ENCODE measurements at places on chromosomes 13 and 19. TPM values are rescaled to one million over a fixed set of nuclear protein-coding genes. Genes with fewer than 3 reads are reported as not detected.

The MTRF1 gene
- 26.7 TPM for total RNA-seq

The ZNF229 gene
- total RNA-seq, result 3.1 TPM

The UBE2L5 gene
- 0.42 TPM for total RNA-seq

The CXCL17 gene
- total RNA-seq, result not detected

The SYDE1 gene
- not detected for total RNA-seq

The TRAPPC5 gene
- 123 TPM for total RNA-seq

The ATP4B gene
- total RNA-seq, result not detected

The TIMM50 gene
- total RNA-seq, result 63.8 TPM

The GPC6 gene
- total RNA-seq, result not detected

The IRS2 gene
- 4.2 TPM for total RNA-seq

The CEACAM3 gene
- total RNA-seq, result not detected

DNA sequence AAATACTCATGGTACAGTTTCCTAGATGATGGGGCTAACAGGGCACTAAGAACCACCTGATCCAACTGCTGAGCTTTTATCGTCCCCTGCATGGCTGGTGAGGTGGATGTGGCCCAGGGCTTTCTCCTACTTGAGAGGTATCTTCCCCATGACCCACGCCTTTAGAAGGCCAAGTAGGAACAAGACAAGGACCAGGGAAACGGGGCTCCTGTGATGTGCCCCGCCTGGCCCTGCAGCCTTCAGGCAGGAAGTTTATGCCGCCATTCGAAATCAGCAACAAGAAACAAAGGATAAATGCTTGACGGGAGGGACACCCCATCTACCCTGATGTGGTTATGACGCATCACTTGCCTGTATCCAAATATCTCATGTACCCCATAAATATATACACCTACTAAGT, 4.1 kb downstream of the NLRP13 start:
- peaks cover 2% of the 10 kb centered on the region for H3K27me3 ChIP-seq
- H3K4me1 ChIP-seq, result no peaks in the 10 kb centered on the region
- H3K4me3 ChIP-seq, result no peak overlapping the region
- DNase-seq, result no peak

DNA sequence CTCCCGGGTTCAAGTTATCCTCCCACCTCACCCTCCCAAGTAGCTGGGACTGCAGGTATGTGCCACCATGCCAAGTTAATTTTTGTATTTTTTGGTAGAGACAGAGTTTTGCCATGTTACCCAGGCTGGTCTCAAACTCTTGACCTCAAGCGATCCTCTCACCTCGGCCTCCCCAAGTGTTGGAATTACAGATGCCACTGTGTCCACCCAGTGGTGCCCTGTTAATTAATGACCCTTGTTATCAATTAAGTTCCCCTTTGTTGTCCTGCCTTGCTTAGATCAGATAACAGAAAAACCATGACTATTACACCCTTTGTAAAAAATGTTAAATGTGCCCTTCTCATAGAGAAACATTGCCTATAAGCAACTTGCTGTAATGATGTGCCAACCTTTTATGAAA, 34.4 kb upstream of the IGFL1 start:
- H3K27ac ChIP-seq, result no peak overlapping the region
- no peak overlapping the region for H3K4me3 ChIP-seq
- H3K4me1 ChIP-seq, result no peaks in the 10 kb centered on the region
- no peaks in the 10 kb centered on the region for H3K36me3 ChIP-seq

GRCh38 chr19:3250675-3251074, 26.2 kb downstream of the CELF5 start:
- no peaks in the 10 kb centered on the region for H3K36me3 ChIP-seq
- no peak for DNase-seq
- H3K27ac ChIP-seq, result no peak overlapping the region
- H3K4me1 ChIP-seq, result no peaks in the 10 kb centered on the region
- H3K4me3 ChIP-seq, result no peak overlapping the region

DNA sequence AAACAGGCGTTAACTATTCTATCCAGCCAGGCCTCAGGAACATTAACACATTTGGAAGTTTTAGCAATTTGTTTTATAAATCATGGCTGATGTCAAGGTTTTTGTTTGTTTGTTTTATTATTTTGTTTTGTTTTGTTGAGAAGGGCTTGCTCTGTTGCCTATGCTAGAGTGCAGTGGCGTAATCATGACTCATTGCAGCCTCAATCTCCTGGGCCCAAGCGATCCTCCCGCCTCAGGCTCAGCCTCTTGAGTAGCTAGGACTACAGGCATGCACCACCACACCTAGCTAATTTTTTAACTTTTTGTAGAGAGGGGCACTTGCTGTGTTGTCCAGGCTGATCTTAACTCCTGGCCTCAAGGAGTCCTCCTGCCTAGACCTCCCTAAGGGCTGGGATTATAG, 28.3 kb downstream of the NUP58 start:
- no peaks in the 10 kb centered on the region for H3K4me1 ChIP-seq
- H3K36me3 ChIP-seq, result peaks cover 82% of the 10 kb centered on the region
- no peak overlapping the region for H3K4me3 ChIP-seq
- no peaks in the 10 kb centered on the region for H3K27me3 ChIP-seq

DNA sequence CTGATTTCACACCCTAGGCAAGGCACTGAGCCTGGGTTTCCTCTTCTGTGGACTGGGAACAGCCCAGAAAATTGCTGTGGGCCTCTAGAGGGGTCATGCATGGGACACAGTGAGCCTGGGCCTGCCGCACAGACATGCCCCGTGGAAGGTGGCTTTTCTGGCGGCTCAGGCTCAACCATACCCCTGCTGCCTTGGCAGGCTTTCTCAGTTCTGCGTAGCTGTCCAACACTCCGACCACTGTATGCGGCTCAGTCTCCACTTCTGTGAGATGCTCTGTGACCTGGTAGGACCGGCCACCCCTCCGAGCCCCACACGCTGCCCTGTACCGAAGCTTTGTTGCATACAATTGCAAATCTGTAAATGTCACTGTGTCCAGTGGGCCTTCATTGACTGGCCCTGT, 126.3 kb downstream of the UQCRFS1 start:
- H3K27ac ChIP-seq, result no peak overlapping the region
- no peaks in the 10 kb centered on the region for H3K36me3 ChIP-seq
- H3K4me1 ChIP-seq, result no peaks in the 10 kb centered on the region
- no peaks in the 10 kb centered on the region for H3K27me3 ChIP-seq

GRCh38 chr19:42273407-42274064, 4.5 kb downstream of the CIC start:
- no peaks in the 10 kb centered on the region for H3K27me3 ChIP-seq
- DNase-seq, result no peak
- no peak overlapping the region for H3K4me3 ChIP-seq
- peaks cover 42% of the 10 kb centered on the region for H3K4me1 ChIP-seq
- no peak overlapping the region for H3K27ac ChIP-seq

- H3K4me3 ChIP-seq, result no peak overlapping the region
- H3K36me3 ChIP-seq, result no peaks in the 10 kb centered on the region
- peaks cover 31% of the 10 kb centered on the region for H3K4me1 ChIP-seq
- peaks cover 67% of the 10 kb centered on the region for H3K27me3 ChIP-seq
These were observed 24.0 kb downstream of the SLC8A2 start for GRCh38 chr19:47447470-47448359.

DNA sequence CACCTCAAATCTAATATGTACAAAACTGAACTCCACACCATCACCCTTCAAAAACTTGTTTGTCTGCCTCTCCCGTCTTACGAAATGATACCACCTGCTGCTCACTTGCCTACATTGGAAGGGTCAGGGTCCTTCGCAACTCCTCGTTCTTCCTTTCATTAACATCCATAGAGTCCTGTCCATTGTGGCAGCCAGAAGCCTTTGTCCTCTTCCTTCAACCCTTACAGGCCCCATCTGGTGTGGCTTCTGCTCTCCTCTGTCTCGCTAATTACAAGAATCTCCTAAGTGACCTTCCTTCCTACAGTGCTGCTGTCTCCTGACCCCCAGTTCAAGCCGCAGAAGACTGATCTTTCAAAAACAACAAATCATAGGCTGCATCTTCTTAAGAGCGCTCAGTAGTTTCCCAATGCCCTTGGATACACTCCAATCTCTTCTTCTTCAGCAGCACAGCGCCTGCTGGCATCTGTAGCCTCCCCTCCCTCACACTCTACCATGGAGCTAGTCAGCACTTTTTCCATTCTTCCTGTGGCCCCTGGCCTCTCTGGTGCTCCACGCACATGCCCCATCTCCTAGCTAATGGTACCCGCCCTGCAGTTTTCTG, 382.7 kb downstream of the LIG4 start:
- H3K27ac ChIP-seq, result no peak overlapping the region
- H3K36me3 ChIP-seq, result no peaks in the 10 kb centered on the region
- H3K4me1 ChIP-seq, result no peaks in the 10 kb centered on the region
- H3K4me3 ChIP-seq, result no peak overlapping the region
- H3K27me3 ChIP-seq, result no peaks in the 10 kb centered on the region
- no peak for DNase-seq

DNA sequence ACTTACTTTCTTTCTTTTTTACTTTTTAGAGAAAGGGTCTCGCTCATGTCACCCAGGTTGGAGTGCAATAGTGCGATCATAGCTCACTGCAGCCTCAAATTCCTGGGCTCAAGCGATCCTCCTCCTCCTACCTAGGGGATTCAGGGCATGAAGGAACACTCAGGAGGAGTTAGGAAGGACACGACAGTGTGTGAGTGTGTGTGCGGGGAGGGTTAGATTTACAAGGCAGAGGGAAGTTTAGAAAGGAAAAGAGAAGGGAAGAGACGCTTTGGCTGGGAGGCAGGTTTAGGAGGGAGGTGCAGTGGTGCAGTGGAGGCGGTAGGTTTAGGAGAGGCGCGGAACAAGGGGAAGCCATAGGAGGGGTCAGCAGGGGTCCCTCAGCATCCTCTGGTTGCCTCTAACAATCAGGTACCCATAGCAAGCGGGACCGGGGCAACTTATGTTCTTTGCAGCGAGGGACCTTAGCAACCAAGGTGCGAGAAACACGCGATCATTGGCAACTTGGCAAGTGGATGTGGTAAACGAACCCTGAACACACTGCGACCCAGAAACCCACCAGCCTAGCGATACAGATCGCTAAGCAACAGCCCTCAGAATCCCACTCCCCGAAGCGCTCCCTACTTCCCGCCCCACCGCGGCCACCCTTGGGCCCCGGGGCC, 501 bp downstream of the SIRT2 start:
- peaks cover 24% of the 10 kb centered on the region for H3K36me3 ChIP-seq
- H3K4me1 ChIP-seq, result peaks cover 36% of the 10 kb centered on the region
- no peak for DNase-seq

- H3K27me3 ChIP-seq, result no peaks in the 10 kb centered on the region
- DNase-seq, result peak; percentile 61
- H3K4me1 ChIP-seq, result peaks cover 12% of the 10 kb centered on the region
- H3K4me3 ChIP-seq, result peak within 1 kb of the TSS; percentile 83
These were observed at the start of gene LMO7 for GRCh38 chr13:75635828-75636435. LMO7 (plus strand) TSS chr13:75636330; CDS start chr13:75636658, 328 bp downstream.

DNA sequence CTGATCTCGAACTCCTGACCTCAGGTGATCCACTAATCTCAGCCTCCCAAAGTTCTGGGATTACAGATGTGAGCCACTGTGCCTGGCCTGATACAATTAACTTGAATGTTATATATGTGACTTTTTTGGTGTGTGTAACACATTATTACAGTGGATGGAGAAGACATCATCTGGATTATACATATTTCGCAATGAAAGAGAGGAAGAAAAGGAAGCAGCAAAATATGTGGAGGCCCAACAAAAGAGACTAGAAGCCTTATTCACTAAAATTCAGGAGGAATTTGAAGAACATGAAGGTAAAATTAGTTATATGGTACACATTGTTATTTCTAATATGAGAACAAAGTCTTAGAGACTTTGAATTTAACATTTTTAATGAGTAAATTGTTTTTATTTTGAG, 55.5 kb downstream of the BRCA2 start:
- H3K27me3 ChIP-seq, result no peaks in the 10 kb centered on the region
- no peak overlapping the region for H3K27ac ChIP-seq
- peaks cover 7% of the 10 kb centered on the region for H3K36me3 ChIP-seq

GRCh38 chr13:105991622-105992277, 543.7 kb downstream of the EFNB2 start:
- H3K27ac ChIP-seq, result no peak overlapping the region
- no peaks in the 10 kb centered on the region for H3K4me1 ChIP-seq
- no peaks in the 10 kb centered on the region for H3K36me3 ChIP-seq
- no peaks in the 10 kb centered on the region for H3K27me3 ChIP-seq
- no peak for DNase-seq

GRCh38 chr13:34070544-34071303, 252.8 kb downstream of the RFC3 start:
- no peak overlapping the region for H3K4me3 ChIP-seq
- no peaks in the 10 kb centered on the region for H3K4me1 ChIP-seq
- DNase-seq, result no peak
- no peaks in the 10 kb centered on the region for H3K27me3 ChIP-seq
- no peak overlapping the region for H3K27ac ChIP-seq
- no peaks in the 10 kb centered on the region for H3K36me3 ChIP-seq

GRCh38 chr13:48004201-48004600, 3.1 kb upstream of the SUCLA2 start:
- peaks cover 21% of the 10 kb centered on the region for H3K4me1 ChIP-seq
- no peak overlapping the region for H3K27ac ChIP-seq
- peaks cover 6% of the 10 kb centered on the region for H3K36me3 ChIP-seq
- no peaks in the 10 kb centered on the region for H3K27me3 ChIP-seq
- no peak overlapping the region for H3K4me3 ChIP-seq

DNA sequence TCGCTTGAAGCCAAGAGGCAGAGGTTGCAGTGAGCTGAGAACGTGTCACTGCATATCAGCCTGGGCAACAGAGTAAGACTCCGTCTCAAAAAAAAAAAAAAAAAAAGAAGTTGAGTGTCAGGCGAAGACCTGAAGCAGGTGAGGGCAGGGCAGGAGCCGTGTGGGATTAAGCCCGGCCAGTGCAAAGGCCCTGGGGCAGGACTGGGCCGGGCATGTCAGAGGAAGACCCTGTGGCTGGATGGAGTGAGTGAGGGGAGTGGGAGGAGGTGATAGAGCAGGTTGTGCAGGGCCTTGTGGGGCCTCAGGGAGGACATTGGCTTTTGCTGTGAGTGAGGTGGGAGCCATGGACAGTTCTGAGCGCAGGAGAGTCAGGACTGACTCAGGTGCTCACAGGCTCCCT, 47.9 kb downstream of the TMED1 start:
- no peak overlapping the region for H3K27ac ChIP-seq
- no peak overlapping the region for H3K4me3 ChIP-seq
- H3K36me3 ChIP-seq, result peaks cover 83% of the 10 kb centered on the region
- no peak for DNase-seq

- H3K27ac ChIP-seq, result peak overlapping the region; percentile 95
- peaks cover 95% of the 10 kb centered on the region for H3K36me3 ChIP-seq
- DNase-seq, result no peak
These were observed 7.4 kb downstream of the CD22 start for GRCh38 chr19:35336166-35336955.

- H3K4me1 ChIP-seq, result peaks cover 3% of the 10 kb centered on the region
- H3K4me3 ChIP-seq, result no peak overlapping the region
- H3K27me3 ChIP-seq, result no peaks in the 10 kb centered on the region
- no peak for DNase-seq
- H3K27ac ChIP-seq, result no peak overlapping the region
These were observed 44.7 kb downstream of the PSPC1 start for GRCh38 chr13:19737844-19738557.

DNA sequence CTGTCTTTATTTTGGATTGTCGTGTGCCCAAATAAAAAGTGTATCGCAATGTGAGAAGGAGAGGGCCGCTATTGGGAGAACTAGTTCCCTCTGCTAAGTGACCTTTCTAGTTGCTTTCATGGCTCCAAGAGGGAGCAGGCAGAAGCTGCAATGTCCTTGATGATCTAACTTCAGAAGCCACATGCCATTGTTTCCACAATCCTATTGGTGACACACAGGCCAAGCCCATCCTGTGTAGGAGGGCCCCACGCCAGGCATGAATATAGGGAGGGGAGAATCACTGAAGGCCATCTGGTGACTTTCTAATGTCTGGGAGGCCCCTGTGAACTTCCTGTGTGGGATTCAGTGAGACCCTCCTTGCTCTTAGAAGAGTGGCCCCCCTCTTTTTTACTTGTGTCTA, 47.8 kb upstream of the KPNA3 start:
- no peak overlapping the region for H3K27ac ChIP-seq
- no peaks in the 10 kb centered on the region for H3K4me1 ChIP-seq
- no peaks in the 10 kb centered on the region for H3K36me3 ChIP-seq
